Karpas-422 (cell line): ENCODE measurements at places on chromosomes 2 and 18. TPM values are rescaled to one million over a fixed set of nuclear protein-coding genes. Genes with fewer than 3 reads are reported as not detected.

- no peak for DNase-seq
- peaks cover 72% of the 10 kb centered on the region for H3K36me3 ChIP-seq
- H3K27me3 ChIP-seq: no peaks in the 10 kb centered on the region
Measured at GRCh38 chr18:35710581-35710980, 129.0 kb downstream of the GALNT1 start.

DNA sequence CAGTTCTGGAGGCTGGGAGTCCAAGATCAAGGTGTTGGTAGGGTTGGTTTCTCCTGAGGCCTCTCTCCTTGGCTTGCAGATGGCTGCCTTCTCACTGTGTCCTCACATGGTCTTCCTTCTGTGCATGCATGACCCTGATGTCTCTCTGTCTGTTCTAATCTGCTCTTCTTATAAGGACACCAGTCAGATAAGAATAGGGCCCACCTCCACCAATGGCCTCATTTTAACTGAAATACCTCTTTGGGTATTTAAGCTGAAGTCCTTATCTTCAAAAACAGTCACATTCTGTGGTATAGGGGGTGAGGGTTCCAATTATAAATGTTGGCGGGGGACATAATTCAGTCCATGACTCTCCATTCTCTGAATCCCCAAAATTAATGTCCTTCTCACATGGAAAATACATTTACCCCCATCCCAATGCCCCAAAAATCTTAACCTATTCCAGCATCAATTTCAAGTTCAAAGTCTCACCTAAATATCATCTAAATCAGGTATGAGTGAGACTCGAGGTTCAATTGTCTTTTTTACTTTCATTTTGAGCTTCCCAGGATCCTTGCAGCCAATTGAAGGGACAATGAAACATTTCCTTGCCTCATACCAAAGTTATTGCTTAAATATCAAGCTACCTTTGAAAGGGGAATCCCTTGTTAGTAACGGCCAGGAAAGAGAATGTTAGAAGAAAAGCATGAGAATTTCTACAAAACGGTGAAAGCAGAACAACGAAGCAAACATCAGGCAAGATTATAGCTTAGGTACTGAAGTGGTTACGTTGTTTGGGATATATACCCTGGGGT is 20.6 kb upstream of the CNOT11 start:
- H3K36me3 ChIP-seq: no peaks in the 10 kb centered on the region
- no peaks in the 10 kb centered on the region for H3K4me1 ChIP-seq
- DNase-seq: no peak

- H3K4me3 ChIP-seq: no peak overlapping the region
- no peak overlapping the region for H3K27ac ChIP-seq
- H3K27me3 ChIP-seq: no peaks in the 10 kb centered on the region
Measured at GRCh38 chr18:32072321-32072720, 19.4 kb upstream of the RNF138 start.

GRCh38 chr2:142140434-142140845 is 9.6 kb upstream of the LRP1B start:
- H3K27ac ChIP-seq: no peak overlapping the region
- no peak overlapping the region for H3K4me3 ChIP-seq
- H3K27me3 ChIP-seq: no peaks in the 10 kb centered on the region
- DNase-seq: peak; percentile 79
- no peaks in the 10 kb centered on the region for H3K36me3 ChIP-seq

DNA sequence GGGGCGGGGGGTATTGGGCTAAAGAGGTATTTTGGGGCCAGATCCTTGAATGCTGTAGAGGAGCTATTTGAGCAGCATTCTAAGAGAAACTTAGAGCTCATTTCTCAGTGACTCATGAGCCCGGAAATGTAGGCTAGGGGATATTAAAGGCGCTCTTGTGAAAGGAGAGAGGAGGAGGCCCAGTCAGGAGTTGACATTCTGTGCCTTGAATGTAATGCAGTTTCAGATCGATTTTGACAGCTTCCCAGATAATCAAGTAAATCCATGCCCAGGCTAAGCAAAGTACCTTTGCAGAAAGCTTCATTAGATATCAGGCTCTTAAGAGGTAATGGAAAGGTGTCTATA is 1.5 kb downstream of the CAB39 start:
- H3K4me1 ChIP-seq: peaks cover 44% of the 10 kb centered on the region
- no peaks in the 10 kb centered on the region for H3K36me3 ChIP-seq
- no peaks in the 10 kb centered on the region for H3K27me3 ChIP-seq
- DNase-seq: peak; percentile 77
- peak overlapping the region; percentile 46 for H3K27ac ChIP-seq

- no peaks in the 10 kb centered on the region for H3K4me1 ChIP-seq
- H3K4me3 ChIP-seq: no peak overlapping the region
- H3K27me3 ChIP-seq: no peaks in the 10 kb centered on the region; the same call in 1 of the 2 replicates
- no peaks in the 10 kb centered on the region for H3K36me3 ChIP-seq
Measured at GRCh38 chr2:85771486-85771885, 17.7 kb downstream of the ATOH8 start.

DNA sequence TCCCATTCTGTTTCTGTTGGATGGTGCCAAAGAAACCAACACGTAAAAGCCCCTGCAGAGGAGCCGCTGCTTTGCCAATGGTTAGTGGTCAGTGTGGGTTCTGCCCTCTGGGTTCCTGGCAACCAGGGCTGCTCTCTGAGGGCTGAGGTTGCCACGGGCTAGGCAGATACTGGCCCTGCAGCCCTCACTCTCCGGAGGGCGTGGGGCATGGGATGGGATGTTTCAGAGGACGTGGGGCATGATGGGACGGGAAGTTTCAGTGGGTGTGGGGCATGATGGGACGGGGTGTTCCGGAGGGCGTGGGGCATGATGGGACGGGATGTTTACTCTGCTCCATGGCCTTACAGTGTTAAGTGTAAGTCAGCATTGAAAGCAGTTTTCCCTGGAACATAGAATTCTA is 34.2 kb downstream of the ADI1 start:
- no peaks in the 10 kb centered on the region for H3K36me3 ChIP-seq
- H3K27ac ChIP-seq: no peak overlapping the region
- H3K4me3 ChIP-seq: no peak overlapping the region
- H3K27me3 ChIP-seq: no peaks in the 10 kb centered on the region
- H3K4me1 ChIP-seq: peaks cover 5% of the 10 kb centered on the region

- no peaks in the 10 kb centered on the region for H3K27me3 ChIP-seq
- H3K4me1 ChIP-seq: no peaks in the 10 kb centered on the region
- H3K27ac ChIP-seq: no peak overlapping the region
- no peak for DNase-seq
- no peaks in the 10 kb centered on the region for H3K36me3 ChIP-seq
Measured at GRCh38 chr2:231187736-231188505, 10.5 kb upstream of the ARMC9 start.

DNA sequence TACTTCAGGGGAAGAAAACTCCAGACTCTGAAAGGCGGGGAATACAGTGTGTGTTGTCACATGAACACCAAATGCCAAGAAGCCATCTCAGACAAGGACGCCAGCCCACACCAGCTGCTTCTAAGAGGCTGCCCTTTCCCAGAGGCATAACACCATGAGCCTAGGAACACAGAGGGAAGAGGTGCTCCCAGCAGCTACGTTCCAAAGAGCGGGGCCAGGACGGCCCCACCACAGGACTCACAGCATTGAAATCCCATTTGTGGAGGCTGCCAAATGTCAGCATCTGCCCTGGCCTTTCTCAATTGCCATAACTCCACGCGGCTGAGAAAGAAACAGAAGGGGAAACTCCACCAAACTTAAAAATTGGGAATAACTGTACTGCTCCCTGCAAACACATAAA is 20.1 kb upstream of the ID2 start:
- H3K27me3 ChIP-seq: no peaks in the 10 kb centered on the region
- H3K36me3 ChIP-seq: no peaks in the 10 kb centered on the region
- no peaks in the 10 kb centered on the region for H3K4me1 ChIP-seq
- H3K4me3 ChIP-seq: no peak overlapping the region
- no peak for DNase-seq

HNMT gene
- not detected in 2 replicates for total RNA-seq

RAD51AP2 gene
- total RNA-seq: not detected in 2 replicates

GRCh38 chr2:217338306-217338916 is 478.5 kb upstream of the TNP1 start:
- H3K4me3 ChIP-seq: no peak overlapping the region
- H3K27me3 ChIP-seq: no peaks in the 10 kb centered on the region
- no peaks in the 10 kb centered on the region for H3K36me3 ChIP-seq
- no peaks in the 10 kb centered on the region for H3K4me1 ChIP-seq

DNA sequence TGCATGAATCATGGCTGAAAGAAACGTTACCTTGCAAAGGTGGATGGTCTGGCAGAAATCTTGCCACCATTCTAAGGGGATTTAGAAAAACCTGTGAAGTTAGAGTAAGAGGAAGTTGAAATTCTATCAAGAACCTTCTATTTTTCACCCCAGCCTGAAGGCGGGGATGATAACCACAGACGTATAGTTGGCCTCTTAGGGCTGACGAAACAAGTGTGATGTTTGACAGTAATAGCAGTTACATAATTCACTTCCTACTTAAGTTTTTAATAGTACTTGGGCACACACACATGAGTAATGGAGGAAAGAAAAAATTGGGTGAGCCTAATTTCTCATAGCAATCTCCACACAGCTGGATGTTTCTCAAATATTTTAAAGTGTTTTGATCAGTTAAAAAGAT is 336.6 kb upstream of the SALL3 start:
- H3K4me3 ChIP-seq: no peak overlapping the region
- H3K36me3 ChIP-seq: no peaks in the 10 kb centered on the region

GRCh38 chr18:292271-292670 is 24.4 kb upstream of the THOC1 start:
- no peaks in the 10 kb centered on the region for H3K4me1 ChIP-seq
- no peak overlapping the region for H3K27ac ChIP-seq
- H3K27me3 ChIP-seq: no peaks in the 10 kb centered on the region

POTEJ gene
- total RNA-seq: not detected in 2 replicates

DNA sequence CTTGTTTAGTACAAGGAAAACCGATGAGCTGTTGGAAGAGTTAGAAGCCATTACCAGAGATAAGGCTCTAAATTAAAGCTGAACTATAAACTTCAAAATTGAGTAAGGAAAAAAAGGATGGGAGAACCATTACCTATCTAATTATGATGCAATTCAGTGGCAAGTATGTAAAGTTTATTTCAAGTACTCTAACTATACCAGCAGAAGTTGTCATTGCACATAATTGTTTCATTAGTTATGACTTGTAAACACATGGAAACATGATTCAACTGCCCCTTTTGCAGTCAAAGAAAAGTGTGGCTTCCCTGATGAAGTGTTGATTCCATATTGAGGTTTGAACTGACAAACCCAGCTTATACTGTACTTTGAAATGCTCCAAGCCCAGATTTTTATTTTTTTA is 324.1 kb upstream of the KCNJ3 start:
- no peak overlapping the region for H3K4me3 ChIP-seq
- H3K36me3 ChIP-seq: no peaks in the 10 kb centered on the region
- H3K27me3 ChIP-seq: no peaks in the 10 kb centered on the region

DNA sequence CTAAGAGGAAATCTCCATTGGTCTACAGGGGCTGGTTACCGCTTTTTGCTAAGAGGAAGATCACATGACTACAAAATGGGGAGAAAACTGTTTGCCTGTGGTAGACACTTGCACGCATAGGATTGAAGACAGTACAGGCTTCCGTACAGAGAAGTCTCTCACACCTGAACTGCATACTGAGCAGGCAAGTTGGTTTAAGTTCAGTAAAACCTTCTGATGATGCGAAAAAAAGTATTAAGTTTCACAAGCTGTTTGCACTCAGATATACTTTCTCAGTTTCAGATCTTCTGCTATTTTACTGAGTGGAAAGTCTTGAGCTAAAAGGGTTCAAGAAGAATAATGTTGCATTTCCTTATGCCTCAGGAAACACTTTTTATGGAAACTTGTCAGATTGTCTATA is 292.2 kb upstream of the MC4R start:
- no peak for DNase-seq
- H3K27ac ChIP-seq: no peak overlapping the region

DNA sequence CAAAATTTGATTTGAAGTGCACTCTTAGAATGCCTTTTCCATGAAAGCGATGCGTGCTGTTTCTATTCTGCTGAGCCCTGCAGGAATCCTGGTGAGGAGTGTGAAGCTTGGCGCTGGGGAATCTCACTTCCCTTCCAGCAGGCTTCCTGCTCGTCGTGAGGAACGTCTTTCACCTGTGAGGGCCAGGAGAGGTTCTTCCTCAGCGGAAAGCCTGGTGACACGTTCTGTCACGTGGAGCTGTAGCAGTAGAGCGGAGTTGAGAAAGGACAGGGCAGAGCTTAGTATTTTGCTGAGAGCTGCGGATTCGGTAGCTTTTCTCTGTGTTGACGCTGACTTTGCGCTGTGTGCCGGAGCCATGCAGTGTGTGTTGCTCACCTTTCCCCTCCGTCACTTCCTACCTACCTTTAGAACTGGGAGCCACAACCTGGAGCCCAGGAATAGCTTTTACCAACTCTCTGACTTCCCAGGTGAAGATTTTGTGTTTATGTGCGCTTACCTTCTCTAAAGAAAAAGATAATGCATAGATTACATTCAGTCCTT is 294.8 kb downstream of the PTGR3 start:
- no peaks in the 10 kb centered on the region for H3K27me3 ChIP-seq
- DNase-seq: no peak
- H3K36me3 ChIP-seq: no peaks in the 10 kb centered on the region
- no peak overlapping the region for H3K27ac ChIP-seq

DNA sequence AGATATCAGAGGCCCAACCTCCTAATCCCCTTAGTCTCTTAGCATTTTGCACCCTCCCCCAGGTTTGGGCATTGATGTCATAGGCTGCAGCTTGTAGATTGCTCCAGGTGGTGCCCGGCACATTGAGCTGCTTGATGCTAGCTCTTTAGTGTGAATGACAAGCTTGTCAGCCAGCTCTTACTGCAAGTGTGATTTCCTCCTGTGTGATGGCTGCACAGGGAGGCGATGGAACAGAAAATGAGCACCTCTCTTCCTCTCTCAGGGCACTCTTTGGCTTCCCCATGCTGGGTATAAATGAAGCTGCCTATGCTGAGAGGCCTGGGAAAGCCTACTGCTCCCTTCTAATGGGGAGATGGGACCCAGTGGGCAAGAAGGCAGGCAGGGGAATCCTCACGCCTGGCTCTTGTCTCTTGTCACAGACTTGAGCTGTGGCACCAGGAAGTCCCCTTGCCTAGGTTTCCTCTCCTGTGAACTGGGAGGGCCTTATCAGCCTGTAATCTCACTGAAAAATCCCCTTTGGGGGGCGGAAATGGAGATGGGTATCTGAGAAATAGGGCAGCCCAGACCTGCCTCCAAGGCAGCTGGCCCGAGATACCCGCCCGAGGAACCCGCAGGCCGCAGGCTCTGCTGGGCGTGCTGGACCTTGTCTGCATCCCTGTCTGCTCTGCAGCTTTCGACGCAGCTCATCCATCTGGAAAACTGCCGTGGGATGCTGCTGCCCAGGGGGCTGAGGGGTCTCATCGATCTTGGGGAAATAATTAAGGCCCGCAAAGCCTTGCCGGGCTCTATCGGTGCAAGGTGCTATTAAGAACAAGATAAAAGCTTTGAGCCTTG is 163.5 kb upstream of the CXCR4 start:
- no peaks in the 10 kb centered on the region for H3K27me3 ChIP-seq
- no peaks in the 10 kb centered on the region for H3K4me1 ChIP-seq
- DNase-seq: no peak
- no peak overlapping the region for H3K27ac ChIP-seq
- H3K36me3 ChIP-seq: no peaks in the 10 kb centered on the region
